Activated CD8-positive, alpha-beta memory T cell treated with anti-CD3 and anti-CD28 coated beads for 24 hours (primary cell): ENCODE measurements at places on chromosomes 16 and 17.

DNA sequence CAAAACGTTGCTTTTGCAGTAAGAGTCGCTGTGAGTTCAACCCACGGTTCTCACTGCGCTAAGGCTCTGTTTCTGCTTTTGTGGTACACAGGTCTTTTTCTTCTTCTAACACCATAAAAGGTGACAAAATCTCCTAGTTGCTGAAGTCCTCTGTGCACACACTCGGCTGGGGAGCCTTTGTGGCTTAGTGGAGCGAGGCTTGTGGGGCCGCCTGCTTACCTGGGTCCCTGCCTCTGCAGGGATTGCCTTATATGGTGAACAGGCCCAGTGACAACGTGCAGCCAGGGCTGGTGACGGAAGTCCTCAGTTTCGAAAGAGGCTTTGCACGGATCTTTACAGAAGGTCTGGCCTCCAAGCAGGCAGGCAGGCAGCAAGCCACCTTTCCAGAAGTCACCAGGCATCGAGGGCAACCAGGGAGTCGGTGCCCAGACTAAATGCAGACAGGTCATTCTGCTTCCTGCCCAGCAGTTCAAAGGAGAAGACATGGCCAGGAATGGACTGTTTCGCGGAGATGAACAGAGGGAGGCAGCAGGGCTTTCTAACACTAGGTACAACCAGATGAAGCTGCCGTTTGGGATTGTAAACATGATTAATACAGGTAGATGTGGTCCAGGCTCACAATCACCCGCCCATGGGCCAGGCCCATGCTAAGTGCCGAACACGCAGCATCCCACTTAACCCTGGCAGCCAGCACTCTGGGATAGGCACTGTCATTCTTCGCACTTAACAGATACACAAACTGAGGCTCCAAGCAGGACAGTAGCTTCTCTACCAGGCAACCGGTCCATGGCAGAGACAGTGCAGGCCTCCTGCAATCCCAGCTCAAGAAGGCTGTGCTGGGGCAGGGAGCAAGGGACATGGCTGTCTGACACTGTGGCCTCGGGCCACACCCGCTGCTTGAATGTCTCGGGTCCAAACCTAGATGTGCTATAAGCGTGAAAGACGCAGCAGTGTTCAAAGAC, 10.7 kb upstream of the MEAK7 start:
- DNase-seq: peak; percentile 87

- peak; percentile 89 for DNase-seq
These were observed at the start of the genes ERI2 and REXO5 for GRCh38 chr16:20806168-20807050. TSS of gene ERI2 (minus strand) at chr16:20806472. CDS start at chr16:20806430, 42 bp downstream. TSS of gene REXO5 (plus strand) at chr16:20806527. CDS start at chr16:20806954, 427 bp downstream.

DNA sequence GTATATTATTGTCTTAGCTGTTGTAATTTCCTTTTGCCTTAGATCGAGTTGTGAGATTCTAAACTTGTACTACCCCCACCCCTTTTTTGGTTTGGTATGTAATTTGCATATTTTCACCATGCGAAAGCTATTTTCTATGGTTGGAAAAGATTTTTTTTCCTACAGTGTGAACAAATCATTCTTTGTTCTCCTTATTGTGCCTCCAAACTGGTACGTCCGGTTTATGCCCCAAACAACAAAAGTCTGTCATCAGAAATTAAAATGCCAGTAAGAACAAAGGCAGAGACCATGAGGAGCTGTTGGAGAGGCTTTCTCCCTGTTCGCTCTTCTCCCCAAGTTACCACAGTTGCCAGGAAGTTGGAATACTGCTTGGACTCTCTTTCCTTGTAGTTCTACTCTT, 66.1 kb downstream of the BCAS3 start:
- no peak for DNase-seq

DNA sequence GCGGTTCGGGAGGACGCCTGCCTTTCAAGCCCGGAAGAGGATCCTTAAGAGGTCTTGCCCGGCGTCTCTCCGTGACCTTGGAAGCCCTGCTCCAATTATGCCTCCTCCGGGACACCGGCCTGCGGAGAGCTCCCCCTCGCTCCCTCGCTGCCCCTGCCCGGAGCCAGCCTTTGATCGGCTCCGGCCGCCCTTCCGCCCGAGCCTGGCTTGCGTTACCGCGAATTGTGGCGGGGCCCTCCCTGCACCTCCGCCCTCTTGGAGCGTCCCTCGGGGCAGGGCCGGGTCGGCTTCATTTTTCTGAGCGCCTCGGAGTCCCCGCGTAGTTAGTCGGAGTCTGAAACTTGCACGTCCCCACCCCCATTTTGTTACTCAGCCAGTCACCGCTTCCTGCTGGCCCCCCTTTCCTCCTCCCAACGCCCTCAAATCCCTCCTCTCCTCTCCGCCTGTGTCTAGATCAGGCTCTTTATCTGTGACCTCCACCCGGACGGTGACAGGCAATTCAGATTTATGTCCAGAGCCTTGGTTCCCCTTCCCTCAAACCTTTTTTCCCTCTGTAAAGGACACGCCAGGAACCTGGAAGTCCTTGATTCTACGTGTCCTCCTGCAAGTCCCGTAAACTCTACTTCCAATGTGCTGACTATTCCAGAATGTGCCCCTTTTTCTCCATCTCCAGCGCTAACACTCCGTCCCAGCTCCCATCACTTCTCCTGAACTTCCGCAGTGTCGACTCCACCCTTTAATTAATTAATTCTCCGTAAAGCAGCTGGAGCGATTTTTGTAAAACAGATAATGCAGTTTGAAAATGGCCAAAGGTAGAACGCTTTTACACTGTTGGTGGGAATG, 569 bp upstream of the RABEP2 start:
- no peak for DNase-seq

GRCh38 chr17:51668155-51668962, 408.0 kb downstream of the UTP18 start:
- no peak for DNase-seq

- no peak for DNase-seq
These were observed 2.0 kb downstream of the MRM3 start for GRCh38 chr17:784143-784542.

GRCh38 chr16:29824589-29825144, 4.4 kb downstream of the MVP start:
- DNase-seq: no peak

GRCh38 chr16:81610144-81610842, 165.7 kb downstream of the CMIP start:
- no peak for DNase-seq

DNA sequence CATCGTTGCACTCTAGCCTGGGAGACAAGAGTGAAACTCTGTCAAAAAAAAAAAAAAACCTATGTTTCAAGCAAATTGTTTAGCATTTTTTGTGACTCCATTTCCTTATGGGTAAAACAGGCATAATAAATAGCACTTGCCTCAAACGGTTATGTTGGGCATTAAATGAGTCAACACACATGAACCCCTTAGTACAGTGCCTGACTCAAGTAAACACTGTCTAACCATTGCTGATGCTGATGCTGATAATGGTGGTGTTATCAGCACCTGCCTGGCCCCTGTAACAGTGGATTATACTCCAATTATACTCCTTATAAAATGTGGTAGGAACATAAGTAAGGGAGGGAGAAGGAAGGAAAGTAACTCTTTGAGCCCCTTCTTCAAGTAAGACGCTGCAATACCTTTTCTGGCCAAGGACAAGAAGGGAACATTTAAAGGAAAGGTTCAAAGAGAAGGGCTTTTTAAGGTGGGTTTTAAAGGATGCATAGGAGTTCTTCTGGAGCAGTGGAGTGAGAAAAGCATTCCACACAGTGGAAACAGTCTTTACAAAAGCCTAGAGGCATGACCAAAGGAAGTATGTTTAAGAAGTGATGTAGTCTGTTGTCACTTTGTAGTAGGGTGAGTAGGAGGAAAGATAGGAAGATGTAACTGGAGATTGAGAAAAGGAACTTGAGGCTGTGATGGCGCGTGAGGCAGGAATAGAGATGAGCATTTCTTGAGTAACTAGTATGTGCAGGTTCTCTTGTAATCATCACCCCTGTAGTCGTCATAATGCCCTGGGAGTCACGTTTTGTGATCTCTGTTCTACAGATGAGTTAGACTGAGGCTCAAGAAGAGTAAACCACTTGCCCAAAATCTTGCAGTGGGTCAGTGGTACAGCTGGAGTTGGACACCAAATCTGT, 4.3 kb downstream of the SCNN1B start:
- DNase-seq: no peak

- DNase-seq: no peak
These were observed 31.0 kb upstream of the ST6GALNAC1 start for GRCh38 chr17:76674600-76674999.

DNA sequence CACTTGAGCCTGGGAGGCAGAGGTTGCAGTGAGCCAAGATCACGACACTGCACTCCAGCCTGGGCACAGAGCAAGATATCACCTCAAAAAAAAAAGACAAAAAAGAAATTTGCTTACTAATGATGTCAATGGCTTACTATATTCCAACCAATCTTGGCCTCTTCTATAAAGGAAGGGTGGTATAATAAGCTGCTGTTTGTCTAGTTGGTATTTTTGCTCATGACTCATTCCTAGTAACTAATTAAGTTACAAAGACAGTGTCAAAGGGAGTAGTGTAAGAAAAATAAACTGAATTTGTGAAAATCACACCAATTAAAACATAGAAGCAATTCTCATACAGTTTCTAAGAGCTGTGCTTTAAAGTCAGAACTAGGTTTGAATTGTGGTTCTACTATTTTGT, 82.5 kb downstream of the NLK start:
- DNase-seq: no peak

GRCh38 chr17:10332515-10332914, 40.3 kb downstream of the MYH13 start:
- DNase-seq: no peak

DNA sequence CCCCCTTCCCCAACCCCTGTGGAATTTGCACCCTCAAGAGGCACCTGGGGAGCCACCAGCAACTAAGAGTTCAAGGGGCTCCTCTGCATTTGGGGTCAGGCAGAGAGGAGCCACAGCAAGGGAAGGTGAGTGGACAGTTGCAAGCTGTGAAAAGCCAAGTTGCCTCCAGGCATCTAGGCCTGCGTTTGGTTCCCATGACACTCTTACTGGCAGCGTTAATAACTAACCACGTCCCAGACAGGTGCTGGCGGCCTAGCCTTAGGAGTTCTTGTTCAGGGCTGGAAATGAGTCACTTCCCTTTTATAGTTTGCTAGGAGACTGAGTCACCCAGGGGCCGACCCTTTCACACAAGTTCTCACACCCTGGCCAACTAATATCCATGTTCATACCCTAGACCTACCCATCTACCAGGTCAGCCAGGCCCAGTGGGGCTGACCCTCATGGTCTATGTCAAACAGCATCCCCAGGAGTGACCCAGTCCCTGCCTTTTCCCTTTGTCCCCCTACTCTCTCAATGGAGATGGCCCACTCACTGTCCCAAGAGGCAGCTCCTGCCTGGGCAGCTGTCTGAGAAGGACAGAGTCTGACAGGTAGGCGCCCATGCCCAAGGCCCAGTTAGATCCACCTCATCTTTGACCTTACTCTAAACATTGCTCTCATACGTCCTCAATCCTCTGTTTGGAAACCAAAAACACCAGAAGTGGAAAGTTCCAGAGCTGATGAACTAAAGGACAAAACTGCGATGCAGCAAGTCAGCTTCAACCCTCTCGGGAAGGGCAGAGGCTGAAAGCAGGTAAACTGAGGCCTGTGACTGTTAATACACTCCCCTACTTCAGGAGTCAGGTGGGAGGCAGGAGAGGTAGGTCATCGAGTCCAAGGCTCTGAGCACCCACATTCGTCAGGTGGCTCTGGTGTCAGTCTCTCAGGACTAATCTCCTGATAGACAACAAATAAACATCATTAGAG, 300.6 kb downstream of the SOX9 start:
- no peak for DNase-seq

GRCh38 chr17:40794466-40794865, 5.3 kb downstream of the KRT28 start:
- no peak for DNase-seq

GRCh38 chr16:19210968-19211367, 42.9 kb downstream of the SYT17 start:
- no peak for DNase-seq

- no peak for DNase-seq
These were observed 8.7 kb downstream of the THRA start for GRCh38 chr17:40071313-40072039.

DNA sequence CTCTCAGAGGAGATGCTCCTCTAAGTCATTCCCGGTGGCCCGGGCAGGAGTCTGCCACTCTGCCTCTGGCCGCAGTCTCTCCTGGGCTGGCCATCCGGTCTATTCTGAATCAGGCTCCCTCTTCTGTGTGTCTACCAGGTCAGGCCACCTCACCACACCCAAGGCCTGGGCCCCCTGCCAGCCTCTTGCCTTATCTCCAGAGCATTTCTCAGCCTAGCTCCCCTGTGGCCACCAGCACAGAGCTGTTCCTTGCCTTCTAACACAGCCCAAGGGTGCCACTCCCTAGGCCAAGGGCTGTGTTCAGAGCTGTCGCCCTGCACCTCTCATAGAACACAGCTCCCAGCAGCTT, 55.3 kb downstream of the MYO18A start:
- no peak for DNase-seq

DNA sequence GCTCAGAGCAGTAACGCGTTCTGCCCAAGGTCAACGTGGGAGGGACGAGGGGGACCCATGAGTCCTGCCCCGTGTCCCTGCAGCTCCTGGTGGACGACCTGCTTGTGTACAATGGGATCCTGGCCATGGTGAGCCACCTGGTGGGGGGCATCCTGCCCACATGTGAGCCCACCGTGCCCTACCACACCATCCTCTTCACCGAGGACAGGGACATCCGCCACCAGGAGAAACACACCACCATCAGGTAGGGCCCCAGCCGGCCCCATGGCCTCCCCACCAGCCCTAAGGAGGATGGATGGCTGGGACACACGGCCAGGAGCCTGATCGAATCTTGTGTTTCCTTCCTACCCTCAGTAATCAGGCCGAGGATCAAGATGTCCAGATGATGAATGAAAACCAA, 227.6 kb downstream of the KATNIP start:
- no peak for DNase-seq

- no peak for DNase-seq
These were observed 17.5 kb downstream of the ITGB3 start for GRCh38 chr17:47270946-47271705.

DNA sequence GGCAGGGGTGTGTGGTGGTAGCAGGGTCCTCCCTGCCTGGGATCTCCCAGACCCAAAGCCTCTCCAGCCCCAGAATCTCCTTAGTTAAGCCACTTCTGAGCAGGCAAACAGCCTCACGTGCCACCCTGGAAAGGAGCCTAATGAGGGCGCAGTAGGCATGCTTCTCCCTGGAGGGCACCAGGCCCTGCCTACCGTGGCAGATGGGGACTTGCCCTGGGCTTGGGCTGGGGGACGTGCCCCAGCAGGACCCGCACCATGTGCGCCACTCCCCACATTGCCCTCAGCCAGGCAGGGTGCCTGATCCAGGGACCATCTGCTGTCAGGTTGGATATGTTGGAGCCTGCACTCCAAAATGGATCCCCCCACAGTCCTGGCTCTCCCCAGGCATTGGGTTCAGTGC, 14.2 kb downstream of the FAM83G start:
- no peak for DNase-seq

DNA sequence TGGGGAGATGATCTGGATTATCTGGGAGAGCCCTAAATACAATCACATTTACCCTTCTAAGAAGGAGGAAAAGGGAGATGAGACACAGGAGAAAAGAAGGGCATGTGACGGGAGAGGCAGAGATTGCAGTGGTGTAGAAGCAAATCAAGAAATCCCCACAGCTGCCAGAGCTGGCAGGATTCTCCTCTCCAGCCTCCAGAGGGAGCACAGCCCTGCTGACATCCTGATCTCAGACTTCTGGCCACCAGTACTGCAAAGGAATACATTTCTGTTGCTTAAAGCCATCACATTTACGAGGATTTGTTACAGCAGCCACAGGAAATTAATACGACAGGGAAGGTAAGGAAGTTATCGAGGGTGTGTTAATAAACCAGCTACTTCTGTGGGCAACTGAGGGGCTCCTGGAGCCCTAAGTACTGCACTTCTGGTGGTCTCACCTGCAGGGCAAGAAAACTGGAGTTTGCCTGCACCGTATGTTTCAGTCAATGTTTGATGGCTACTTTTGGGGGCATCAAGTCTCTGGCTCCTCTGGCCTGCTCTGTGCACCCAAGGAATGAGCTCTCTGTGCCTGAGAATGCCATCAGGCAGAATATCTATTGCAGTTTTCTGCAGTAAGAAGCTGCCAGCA, 22.9 kb upstream of the CDH13 start:
- DNase-seq: no peak
